ENCODE measurements at places on chromosomes 11 and 22. TPM values are rescaled to one million over a fixed set of nuclear protein-coding genes. Genes with fewer than 3 reads are reported as not detected.

- H3K27me3 ChIP-seq, result no peaks in the 10 kb centered on the region
- DNase-seq, result no peak
- no peak overlapping the region for H3K4me3 ChIP-seq
- H3K27ac ChIP-seq, result no peak overlapping the region
- no peaks in the 10 kb centered on the region for H3K36me3 ChIP-seq
- no peaks in the 10 kb centered on the region for H3K4me1 ChIP-seq
Observed at GRCh38 chr22:26748845-26749244, 91.5 kb downstream of the MIAT start.

- no peaks in the 10 kb centered on the region for H3K36me3 ChIP-seq
- H3K27ac ChIP-seq, result no peak overlapping the region
- no peak overlapping the region for H3K4me3 ChIP-seq
- no peaks in the 10 kb centered on the region for H3K27me3 ChIP-seq
- peaks cover 18% of the 10 kb centered on the region for H3K4me1 ChIP-seq
Observed at GRCh38 chr11:3981084-3981633, 113.4 kb upstream of the RRM1 start.

GRCh38 chr22:45502215-45503049 is at the start of gene FBLN1:
Gene FBLN1 (plus strand): TSS chr22:45502883. CDS start chr22:45502986, 103 bp downstream.
- DNase-seq, result no peak
- peaks cover 9% of the 10 kb centered on the region for H3K4me1 ChIP-seq
- H3K27me3 ChIP-seq, result no peaks in the 10 kb centered on the region

GRCh38 chr22:36853407-36854099 is 7.3 kb upstream of the NCF4 start:
- no peaks in the 10 kb centered on the region for H3K27me3 ChIP-seq
- no peak overlapping the region for H3K27ac ChIP-seq
- no peaks in the 10 kb centered on the region for H3K36me3 ChIP-seq
- peaks cover 9% of the 10 kb centered on the region for H3K4me1 ChIP-seq

DNA sequence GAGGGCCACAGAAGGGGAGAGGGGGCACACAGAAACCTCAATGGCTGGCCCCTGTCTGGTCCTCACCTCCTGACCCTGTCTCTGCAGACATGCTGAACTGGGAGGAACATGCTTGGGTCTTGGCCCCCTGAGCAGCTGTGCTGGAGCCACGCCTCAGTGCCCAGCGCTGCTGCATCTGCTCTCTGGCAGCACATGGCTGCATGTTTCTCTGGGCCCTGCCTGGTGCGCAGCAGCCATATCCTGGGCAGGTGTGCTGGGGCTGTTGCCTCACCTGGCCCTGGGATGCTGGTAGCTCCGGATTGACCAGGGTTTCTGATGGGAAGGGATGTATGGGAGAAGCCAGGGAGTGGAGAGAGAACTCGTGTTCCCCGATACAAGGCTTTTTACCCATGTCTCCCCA is 248.0 kb downstream of the ST3GAL4 start:
- no peaks in the 10 kb centered on the region for H3K4me1 ChIP-seq
- H3K36me3 ChIP-seq, result no peaks in the 10 kb centered on the region
- no peaks in the 10 kb centered on the region for H3K27me3 ChIP-seq
- H3K27ac ChIP-seq, result no peak overlapping the region

- H3K4me1 ChIP-seq, result peaks cover 7% of the 10 kb centered on the region
- DNase-seq, result no peak
- H3K36me3 ChIP-seq, result no peaks in the 10 kb centered on the region
- no peak overlapping the region for H3K4me3 ChIP-seq
Observed at GRCh38 chr11:128417607-128418324, 169.6 kb downstream of the ETS1 start.

DNA sequence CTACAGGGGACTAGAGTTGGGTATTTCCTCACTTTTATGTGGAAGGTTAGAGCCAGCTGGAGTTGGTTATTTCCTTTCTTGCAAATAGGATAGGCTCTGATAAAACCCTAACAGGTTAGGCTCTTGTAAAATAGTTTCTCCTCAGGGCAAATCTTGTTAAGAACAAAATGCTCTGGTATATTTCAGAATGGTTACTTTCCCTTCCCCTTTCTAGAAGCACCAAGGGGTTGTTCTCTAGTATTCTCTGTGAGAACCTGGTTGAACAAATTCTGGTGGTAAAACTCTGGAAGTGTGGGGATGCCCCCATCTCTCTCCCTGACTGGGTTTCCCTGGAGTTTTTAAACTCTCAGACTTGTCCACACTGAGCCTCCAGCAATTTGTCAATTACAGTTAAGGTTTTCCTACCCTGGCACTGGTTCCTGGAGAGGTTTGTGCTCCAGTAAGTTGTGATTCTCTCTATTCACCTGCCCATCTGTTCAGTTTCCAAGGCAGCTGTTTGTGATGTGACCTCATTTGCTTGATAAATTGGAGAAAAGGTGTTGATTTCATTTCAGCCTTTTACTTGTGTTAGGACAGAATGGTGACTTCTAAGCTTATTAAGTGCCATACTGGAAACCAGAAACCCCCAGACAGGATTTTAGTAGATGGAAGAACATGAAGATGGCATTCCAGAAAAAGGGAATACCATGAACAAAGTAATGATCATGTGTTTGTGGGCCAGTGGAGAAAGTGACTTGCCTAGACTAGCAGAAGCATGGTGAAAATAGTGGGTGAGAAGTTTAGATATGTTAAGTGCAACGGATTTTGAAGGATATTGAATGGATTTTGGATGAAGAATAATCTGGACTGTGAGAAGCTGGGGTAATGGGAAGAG is 64.6 kb downstream of the EXT2 start:
- no peaks in the 10 kb centered on the region for H3K4me1 ChIP-seq
- H3K27ac ChIP-seq, result no peak overlapping the region
- no peak for DNase-seq
- no peak overlapping the region for H3K4me3 ChIP-seq
- H3K27me3 ChIP-seq, result no peaks in the 10 kb centered on the region
- H3K36me3 ChIP-seq, result peaks cover 4% of the 10 kb centered on the region

Gene E2F8
- not detected for total RNA-seq

Gene RAB3IL1
- total RNA-seq, result 45.4 TPM

Gene GRAMD4
- 16.2 TPM for total RNA-seq

DNA sequence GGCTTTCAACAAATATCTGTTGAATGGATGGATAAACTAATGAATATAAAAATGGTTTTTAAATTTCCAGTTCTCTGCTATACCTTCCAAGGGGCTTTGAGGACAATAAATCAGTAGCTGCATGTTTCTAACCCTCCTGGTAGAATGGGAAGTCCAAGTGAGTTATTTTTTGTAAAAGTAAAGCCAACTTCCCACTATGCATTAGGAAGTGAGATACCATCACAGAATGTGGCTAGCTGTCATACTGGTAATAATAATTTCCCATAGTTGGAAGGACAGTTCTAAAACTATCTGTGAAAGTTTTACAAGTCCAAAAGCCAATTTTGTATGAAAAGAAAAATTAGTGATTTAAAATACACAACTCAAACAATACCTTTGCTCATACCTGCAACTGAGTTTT is 50.0 kb downstream of the TMEM123 start:
- no peaks in the 10 kb centered on the region for H3K27me3 ChIP-seq
- no peak overlapping the region for H3K4me3 ChIP-seq
- H3K36me3 ChIP-seq, result no peaks in the 10 kb centered on the region
- H3K4me1 ChIP-seq, result peaks cover 7% of the 10 kb centered on the region

DNA sequence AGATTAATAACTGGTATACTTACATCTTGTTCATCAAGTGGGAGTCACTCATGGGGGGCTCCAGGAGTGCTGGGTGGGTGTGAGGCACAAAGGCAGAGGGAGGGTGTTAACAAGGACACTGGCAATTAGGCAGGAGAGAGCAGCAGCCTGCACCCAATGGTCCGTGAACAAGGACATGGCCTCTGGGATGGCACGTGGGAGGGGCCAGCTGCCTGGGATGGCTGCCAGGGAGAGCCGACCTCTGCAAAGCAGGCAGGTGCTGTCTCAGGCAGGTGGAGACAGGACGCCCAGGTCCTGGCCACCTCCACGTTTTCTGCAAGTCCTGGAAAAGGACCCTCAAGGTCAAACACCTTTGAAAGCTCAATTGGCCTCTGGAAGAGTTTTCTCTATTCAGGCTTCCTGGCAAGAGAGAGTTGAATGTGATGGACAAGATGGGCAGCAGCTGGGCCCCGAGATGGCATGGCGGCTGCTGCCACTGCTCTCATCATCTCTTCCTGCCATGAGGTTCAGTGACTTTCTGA is 257.1 kb downstream of the BUD13 start:
- H3K4me3 ChIP-seq, result no peak overlapping the region
- no peak for DNase-seq
- H3K36me3 ChIP-seq, result no peaks in the 10 kb centered on the region

DNA sequence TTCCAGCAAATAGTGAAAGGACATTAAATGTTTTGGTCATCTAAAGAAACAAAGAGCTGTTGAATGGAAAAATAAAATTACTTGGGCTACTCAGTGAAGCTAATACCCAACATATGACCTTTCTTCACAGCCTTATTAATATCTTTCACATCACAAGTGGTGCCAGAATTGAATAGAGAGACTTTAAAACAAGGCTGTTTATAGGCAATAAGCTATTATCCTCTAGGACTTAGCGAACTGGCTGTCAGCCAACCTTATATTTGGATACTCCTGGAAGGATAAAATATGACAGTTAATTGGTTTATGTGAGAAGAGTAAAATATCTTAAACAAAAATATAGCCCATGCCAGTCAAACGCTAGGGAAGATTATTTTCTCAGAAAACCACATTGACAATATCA is 225.5 kb upstream of the BLID start:
- peaks cover 17% of the 10 kb centered on the region for H3K4me1 ChIP-seq
- H3K27me3 ChIP-seq, result no peaks in the 10 kb centered on the region
- H3K4me3 ChIP-seq, result no peak overlapping the region
- no peak for DNase-seq

DNA sequence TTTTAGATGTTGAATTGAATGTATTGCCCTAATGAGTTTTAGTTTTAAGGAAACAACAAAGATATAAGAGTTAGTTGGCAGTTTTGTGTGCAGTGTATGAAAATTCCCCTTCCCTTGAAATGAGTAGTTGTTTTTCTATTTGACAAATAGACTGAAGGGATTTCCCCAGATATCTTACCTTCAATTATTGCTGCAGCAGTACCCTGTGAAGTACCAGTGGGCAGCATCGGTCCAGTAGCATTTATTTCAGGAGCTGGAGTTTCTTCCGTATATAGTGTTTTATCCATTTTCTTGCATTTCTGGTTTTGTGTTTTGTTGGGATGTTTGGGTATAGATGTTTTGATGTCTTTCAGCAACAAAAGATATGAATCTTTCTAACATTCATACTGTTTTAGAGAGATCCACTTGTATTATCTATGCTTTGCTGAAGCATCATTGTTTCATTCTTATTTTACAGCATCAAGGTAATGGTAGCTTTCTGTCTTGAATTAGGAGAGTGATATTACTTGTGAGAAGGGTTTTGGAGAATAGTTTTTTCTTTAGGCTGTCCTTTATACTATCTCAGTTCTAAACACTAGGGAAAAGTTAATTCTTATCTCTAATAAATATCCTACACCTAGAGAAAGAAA is 7.4 kb downstream of the KMT2A start:
- peaks cover 35% of the 10 kb centered on the region for H3K4me1 ChIP-seq
- H3K27me3 ChIP-seq, result no peaks in the 10 kb centered on the region
- no peak for DNase-seq
- H3K4me3 ChIP-seq, result no peak overlapping the region
- no peaks in the 10 kb centered on the region for H3K36me3 ChIP-seq
- no peak overlapping the region for H3K27ac ChIP-seq

Gene A4GALT
- total RNA-seq, result 77.3 TPM

- no peaks in the 10 kb centered on the region for H3K27me3 ChIP-seq
- H3K36me3 ChIP-seq, result no peaks in the 10 kb centered on the region
- no peak overlapping the region for H3K4me3 ChIP-seq
- no peaks in the 10 kb centered on the region for H3K4me1 ChIP-seq
- H3K27ac ChIP-seq, result no peak overlapping the region
Observed at GRCh38 chr11:122701143-122701542, 45.6 kb downstream of the UBASH3B start.

GRCh38 chr11:116821050-116821918 is 1.8 kb downstream of the APOA4 start:
- H3K36me3 ChIP-seq, result no peaks in the 10 kb centered on the region
- H3K27ac ChIP-seq, result no peak overlapping the region
- no peak overlapping the region for H3K4me3 ChIP-seq

Gene RIN1
- 7.8 TPM for total RNA-seq

DNA sequence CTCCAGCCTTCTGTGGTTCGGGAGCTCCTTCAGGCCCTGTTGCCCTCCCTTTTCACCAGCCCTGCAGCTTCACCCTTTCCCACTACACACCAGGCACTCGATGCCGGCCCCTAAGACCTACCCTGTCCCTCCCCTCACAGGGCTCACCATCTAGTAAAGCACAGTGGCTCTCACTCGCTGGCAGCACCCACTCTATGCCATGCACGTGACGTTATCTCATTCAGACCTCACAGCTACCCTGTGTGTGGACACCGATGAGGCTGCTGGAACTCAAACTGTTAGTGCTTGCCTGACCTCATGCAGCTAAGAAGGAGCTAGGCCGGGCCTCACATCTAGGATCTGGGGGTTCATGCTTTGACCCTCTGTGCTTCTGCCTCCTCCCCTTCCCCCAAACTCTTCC is 45.5 kb downstream of the SCN3B start:
- no peak for DNase-seq
- no peaks in the 10 kb centered on the region for H3K36me3 ChIP-seq
- H3K27ac ChIP-seq, result no peak overlapping the region
- H3K27me3 ChIP-seq, result no peaks in the 10 kb centered on the region
